ENCODE measurements at places on chromosomes 11 and 22.
A peak's percentile ranks its signal among the peaks of the same experiment; 100 is the strongest.

- no peak for DNase-seq
Measured at GRCh38 chr22:29030618-29031226, 30.9 kb downstream of the C22orf31 start.

DNA sequence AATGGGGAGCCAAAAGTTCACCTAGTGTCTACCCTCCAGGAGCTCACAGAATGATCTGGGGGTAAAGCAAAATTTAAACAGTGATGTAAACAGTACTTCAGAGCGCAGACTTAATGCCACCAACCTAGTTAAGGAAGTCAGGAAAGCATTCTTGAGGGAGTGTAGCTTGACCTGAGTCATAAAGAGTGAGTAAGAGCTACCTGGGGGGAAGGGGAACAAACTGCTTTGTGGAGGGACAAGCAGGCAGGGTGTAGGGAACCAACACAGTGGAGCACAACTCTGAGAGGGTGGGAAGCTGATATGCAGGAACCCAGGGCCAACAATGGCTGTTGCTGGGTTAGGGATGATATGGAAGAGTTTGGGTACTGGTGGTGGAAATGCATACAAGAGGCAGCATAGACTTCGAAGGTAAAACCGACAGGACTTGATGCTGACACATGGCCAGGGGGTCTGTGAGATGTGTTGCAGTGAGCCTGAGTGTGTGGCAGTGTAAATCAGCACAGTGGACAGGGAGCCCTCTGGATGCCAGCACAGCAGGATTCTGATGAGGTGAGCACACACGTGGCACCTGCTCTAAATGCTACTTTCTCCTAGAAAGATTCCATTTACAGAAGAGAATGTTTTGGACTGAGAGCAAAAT is 58.3 kb upstream of the CYP2D6 start:
- DNase-seq, result no peak

DNA sequence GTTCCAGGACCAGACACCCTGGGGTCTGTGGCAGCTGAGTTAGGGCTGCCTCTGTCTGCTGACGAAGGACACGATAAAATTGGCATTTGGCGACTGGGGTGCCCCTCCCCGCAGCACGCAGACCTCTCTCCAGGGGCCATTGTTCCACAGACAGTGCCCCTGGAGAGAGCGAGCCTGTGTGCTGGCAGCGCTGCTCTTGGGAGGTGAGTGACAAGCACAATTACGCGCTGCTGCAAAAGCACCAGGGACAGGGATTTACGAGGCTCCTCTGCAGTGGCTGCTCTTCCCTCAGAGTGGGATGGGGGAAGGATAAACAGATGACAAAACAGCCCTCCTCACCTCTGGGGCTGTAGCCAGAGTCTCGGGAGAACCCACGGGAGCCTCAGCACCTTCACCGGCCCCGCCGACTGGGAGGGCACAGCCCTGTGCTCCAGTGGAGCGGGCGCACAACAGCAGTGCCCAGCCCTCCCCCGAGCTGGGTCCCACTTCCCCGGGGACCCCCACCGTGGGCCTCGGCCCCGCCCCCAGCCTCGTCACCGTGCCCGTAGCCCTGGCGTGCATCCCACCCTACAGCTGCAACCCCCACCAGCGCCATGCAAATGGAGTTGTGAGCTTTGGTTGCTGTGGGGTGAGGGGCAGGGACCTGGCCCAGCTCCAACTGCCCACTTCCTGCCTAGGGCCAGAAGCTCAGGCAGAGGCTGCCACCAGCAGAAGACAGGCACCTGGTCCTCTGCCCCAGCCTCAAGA is 19.6 kb downstream of the CHID1 start:
- DNase-seq, result peak; percentile 6

DNA sequence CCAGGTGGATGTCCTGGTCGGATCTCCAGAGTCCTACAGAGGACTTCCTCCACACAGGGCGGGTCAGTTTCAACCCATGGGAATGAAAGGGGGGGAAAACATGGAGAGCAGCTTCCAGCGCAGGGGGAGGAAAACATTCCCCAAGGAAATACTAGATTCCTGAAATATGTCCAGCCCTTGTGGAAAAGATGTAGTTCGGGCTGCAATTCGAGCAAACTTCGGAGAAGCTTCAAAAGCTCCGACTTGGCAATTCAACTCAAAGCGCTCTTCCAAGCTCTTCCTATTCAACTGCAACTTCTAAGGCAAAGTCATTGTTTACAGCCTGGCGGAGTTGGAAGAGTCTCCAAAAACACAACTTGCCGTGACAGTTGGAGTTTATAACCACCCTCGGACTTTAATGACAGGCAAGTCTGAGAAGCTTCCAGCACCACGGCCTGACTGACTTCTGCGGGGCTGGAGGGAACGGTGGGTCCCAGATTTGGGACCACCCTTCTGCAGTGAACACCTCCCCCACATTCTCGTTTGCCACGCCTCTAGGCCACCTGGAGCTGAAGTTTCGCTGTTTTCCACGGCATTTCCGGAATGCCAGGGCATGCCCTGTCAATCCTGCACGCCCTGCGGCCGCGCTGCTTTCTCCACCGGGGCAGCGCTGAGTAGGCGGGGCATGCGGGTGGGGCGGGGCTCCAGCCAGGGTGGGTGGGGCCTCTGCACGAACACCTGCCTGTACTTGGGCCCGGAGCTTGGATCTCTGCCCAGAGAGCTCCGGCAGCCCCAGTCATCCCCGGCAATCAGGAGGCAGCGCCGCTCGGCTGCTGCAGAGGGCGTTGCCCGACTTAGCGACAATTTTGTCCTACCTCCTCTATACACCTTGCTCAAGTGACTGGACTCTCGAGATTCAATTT is 49.0 kb upstream of the BIRC3 start:
- peak; percentile 72 for DNase-seq

- DNase-seq, result no peak
Measured at GRCh38 chr22:49310354-49310753, 517.3 kb downstream of the BRD1 start.

GRCh38 chr22:48748113-48748859 is 1079.4 kb downstream of the BRD1 start:
- no peak for DNase-seq

DNA sequence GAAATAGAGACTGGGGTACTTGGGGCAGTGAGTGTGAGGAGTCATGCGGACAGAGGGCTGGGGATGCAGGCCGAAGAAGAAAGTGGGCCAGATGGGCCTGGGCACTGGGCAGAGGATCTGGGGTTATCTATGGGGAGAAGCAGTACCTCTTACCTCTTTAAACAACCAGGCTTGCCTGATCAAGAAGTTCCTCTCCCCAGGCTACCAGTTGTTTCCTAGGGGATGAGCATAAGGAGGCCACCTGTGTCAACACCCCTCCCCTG is 98.4 kb upstream of the PITPNB start:
- DNase-seq, result no peak

GRCh38 chr11:30710221-30710620 is 124.1 kb upstream of the MPPED2 start:
- DNase-seq, result no peak

DNA sequence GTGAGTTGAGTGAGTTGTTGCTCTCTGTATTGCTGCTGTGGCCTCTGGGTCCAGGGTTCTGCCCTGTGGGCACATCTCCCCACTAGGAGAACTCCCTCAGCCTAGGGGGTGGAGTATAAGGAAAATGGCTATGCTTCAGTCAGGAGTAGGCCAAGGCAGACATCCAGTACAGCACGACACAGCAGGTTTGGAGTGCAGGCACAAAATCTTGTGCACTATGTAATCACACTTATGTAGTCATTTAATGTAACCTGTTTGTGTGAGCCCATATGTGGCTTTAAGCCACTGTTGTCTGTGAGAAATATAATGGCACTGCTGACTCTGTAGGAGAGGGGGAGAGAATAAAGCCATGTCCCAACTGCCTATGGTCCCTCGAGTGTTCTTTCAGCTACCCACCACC is 90.1 kb downstream of the CCDC83 start:
- DNase-seq, result no peak

- no peak for DNase-seq
Measured at GRCh38 chr11:1479678-1480118, 6.9 kb downstream of the MOB2 start.

GRCh38 chr11:116415095-116415494 is 357.7 kb downstream of the BUD13 start:
- DNase-seq, result no peak

- no peak for DNase-seq
Measured at GRCh38 chr11:68408512-68408911, 52.0 kb upstream of the PPP6R3 start.

- DNase-seq, result no peak
Measured at GRCh38 chr22:31637891-31638618, 24.0 kb downstream of the PISD start.

- DNase-seq, result no peak
Measured at GRCh38 chr11:72613450-72613849, 60.8 kb downstream of the PDE2A start.

- no peak for DNase-seq
Measured at GRCh38 chr11:32586576-32587190, 3.1 kb downstream of the EIF3M start.

DNA sequence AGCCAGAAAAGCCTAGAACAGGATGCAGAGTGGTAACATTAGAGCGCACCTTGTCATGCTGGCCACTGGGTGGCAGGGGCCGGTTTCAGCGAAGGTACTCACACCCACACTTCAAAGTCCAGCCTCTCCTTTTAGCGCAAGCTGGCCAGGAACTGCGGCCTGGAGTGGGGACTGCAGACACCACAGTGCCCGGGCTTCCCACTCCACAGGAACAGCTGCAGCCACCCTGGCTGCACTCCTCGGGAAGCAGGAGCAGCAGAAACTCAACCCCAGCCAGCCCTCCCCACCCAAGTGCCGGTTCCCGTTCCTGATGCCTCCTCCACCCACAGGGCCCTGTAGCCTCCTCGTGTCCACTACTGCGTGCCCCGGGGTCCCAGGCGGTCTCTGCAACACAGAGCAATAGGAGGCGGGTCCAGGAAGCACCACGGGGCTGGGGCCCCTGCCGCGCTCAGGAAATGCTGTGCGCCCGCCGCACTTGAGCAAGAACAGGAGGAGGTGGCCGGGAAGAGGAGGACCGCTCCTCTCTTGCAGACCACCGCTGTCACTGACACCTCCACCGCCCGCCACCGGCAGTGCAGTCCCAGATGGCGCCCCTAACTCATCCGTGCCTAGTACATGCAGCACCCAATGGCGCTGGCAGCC is 2.2 kb downstream of the RFPL2 start:
- DNase-seq, result no peak

DNA sequence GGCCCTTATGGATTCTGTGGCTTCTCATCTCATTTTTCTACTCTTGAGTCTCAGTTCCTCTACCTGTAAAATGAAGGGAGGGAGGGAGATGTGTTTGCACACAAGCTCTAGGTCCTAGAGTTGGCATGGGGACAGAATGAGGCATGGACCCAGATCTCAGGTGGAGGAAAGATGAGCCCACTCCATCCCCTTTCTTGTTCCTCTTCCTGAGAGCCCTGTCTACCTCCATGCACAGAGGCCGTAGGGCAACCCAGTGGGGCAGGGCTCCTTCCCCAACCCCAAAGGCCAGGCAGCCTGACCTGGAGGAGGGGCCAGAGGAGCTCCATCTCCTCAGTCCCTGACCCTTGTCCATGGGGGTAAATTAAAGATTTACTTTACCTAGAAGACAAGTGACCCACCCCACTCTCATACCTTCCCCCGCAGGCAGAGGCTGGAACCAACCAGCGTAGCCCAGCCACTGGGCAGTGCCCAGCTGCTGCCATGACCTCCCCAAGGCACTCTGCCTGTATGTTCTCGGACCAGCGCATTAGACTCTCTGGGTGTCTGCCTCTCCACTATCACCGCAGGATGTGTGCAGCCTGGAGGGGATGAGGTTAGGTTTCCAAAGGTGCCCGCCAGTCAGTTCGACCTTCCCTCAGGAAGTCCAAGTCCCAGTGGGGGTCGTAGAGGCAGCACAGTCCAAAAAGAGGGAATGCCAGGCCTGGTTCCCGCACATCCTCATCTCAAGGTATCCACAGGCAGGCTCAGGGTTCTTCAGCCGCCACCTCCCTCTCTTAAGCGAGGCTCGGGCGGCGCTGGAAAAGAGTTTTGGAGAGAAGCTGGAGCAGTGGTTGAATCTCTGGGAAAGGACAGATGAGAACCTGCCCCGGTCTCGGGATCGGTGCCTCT is 3.0 kb downstream of the SMTN start:
- no peak for DNase-seq

DNA sequence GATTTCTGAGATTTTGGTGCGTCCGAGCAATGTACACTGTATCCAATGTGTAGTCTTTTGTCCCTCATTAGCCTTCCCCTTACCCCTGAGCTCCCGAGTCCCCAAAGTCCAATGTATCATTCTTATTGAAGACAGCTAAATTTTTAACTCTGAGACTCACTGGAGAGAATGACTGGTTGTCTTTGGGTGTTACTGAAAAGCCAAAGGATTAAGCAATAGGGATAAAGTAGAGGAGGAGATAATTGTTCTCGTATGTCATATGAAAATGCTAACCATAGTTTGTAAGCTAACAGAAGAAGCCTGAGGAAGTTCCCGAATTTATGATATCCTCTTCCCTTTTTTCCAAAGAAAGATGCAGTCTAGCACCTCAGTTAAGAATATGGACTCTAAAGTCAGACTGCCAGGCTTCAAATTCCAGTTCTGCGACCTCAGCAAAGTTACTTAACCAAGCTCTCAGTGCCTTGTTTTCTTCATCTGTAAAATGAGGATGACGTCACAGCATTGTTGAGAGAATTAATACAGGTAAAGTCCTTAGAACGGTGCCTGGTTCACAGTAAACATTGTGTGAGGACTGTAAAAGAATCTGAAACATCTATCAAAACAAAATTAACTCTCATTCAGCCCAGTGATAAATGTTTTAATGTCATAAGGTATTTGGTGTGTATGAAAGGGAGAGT is 1.6 kb upstream of the MSANTD2 start:
- no peak for DNase-seq

DNA sequence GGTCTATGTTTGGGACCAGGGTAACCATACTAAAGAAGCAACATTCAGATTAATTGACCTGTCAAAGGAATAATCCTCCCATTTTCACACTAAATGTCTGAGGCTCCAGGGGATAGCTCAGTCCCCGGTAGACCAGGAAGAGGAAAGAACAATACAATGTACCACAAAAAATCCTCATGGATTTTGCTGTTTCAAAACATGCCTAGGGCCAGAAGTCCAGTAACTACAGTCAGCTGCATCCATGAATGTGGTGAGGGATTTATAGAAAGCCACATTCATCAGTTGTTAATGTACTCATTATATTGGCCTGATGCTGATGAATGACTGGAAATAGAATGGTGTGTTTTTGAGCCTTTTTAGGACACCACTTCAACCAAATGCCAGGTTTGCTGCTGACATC is 6.9 kb upstream of the ETS1 start:
- no peak for DNase-seq

DNA sequence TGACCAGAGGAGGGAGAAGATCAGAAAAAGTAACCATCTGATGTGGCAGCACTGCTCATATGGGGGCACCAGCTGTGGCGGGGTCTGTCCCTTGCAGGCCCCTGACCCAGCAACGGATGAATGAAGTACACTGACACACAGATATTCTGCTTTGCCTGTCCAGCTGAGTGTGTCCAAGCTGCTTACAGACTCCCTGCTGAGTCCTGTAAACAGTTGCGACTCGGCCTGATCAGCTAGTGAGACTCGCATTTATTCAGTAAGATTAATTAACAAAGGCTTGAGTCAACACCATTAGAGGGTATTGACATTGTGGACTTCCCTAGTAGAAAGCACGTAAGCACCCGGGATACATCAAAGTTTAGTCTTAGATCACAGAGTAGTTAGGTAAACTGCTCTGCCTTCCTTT is 15.3 kb upstream of the OR10D3 start:
- DNase-seq, result no peak

- DNase-seq, result no peak
Measured at GRCh38 chr11:2860636-2861035, 24.9 kb downstream of the CDKN1C start.

Measured in NCI-H1436 treated with DMSO at 0.1 percent for 48 hours (cell line).